Upper lobe of left lung (tissue), 6 donors: ENCODE measurements at places on chromosomes 2 and 18.

- no peak for DNase-seq
These were observed 110.6 kb downstream of the C2orf74 start for GRCh38 chr2:61272421-61273070.

DNA sequence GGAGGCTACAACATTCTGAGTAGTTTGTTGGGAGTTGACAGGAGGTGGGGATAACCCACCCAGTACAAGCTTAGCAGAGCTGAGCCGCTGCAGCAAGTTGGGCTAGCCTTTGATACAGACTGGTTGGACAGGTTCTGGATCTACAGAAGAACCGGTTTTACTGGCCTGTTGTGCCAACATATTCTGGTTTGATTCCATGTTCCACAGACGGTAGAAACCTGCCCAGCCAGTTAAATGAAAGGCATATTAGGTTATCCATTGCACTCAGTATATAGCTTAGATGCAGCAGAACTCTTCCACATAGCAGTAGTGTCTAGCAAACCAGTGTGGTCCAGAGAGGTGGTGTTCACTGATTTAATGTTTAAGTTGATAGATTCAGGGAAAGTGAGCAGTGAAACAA lies 19.3 kb upstream of the RBBP8 start:
- DNase-seq = no peak

- no peak for DNase-seq
These were observed 142.0 kb downstream of the TMEM18 start for GRCh38 chr2:535222-535621.

GRCh38 chr2:601387-601698 lies 75.9 kb downstream of the TMEM18 start:
- no peak for DNase-seq

GRCh38 chr2:197189426-197190099 lies 121.0 kb downstream of the ANKRD44 start:
- no peak for DNase-seq

DNA sequence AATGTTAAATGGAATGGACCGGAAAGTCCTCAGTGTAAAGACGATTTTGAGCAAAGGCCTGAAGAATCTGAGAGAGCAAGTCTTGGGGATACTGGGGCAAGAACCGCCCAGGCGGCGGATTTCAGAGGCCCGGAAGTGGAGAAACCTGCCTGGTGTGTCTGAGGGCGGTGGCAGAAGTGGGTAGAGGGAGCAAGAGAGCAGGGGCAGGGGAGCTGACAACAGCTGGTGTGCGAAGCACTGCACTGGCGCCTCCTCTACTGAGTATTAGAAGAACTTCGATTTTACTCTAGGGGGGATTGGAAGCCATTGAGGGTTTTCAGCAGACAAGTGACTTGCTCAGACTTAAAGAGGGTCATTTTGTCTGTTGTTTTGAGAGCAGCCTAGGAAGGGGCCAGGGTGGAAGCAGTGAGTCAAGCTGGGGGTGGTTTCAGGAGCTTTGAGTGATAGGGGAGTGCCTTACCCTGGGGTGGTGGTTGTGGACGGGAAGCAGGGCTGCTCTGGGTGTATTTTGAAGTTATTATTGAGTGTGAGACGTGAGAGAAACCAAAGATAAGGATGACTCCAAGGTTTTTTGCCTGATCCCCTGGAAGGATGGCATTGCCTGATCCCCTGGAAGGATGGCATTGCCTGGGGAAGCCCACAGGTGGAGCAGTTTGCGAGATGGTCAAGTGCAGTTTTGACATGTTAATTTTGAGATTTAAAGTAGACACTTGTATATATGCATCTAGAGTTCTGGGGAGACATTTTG lies 52.5 kb downstream of the ZNF236 start:
- DNase-seq = peak; percentile 25

- no peak for DNase-seq
These were observed 2.9 kb upstream of the EPB41L3 start for GRCh38 chr18:5546660-5547059.

GRCh38 chr2:38154395-38154794 lies 78.4 kb upstream of the CYP1B1 start:
- DNase-seq = no peak

DNA sequence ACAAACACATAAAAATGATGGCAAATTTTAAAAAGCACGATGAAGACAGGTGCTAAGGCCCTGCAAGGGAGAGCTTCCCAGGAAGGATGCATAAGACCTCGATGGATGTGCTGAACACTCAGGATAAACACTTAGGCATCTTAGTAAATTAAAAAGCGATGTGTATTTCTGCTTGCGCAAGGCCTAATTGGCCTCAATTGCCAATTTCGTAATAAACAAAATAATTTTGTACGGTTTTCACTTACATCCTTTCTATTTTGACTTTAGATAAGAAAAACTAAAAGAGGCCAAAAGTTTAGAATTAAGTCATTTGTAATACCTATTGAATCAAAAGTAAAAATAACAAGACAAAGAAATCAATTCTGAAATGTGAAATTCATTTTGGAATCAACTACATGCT lies 189.1 kb downstream of the TCF4 start:
- DNase-seq = no peak

DNA sequence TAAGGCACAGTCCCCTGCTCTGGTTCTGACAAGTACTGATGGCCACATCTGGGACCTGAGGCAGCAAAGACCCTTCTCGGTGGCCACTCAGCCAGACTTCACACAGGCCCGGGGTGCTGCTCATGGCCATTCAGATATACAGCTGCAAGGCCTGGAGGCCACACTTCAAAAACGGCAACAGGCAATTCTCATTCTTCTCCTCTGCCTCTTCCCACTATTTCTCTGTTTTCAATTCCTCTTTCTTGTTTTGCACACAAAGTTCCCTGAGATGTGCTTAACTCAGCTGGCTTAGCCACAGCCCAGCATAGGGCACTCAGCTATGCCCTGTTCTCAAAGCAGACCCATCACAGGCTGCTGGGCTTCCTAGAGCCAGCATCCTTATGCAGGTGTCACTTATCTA lies 29.9 kb downstream of the PTPN18 start:
- DNase-seq = no peak

GRCh38 chr2:238987352-238987981 lies 139.6 kb downstream of the TWIST2 start:
- peak; percentile 53 for DNase-seq

- peak; percentile 70 for DNase-seq
These were observed 27.2 kb upstream of the FAM136A start for GRCh38 chr2:70328921-70329561.

DNA sequence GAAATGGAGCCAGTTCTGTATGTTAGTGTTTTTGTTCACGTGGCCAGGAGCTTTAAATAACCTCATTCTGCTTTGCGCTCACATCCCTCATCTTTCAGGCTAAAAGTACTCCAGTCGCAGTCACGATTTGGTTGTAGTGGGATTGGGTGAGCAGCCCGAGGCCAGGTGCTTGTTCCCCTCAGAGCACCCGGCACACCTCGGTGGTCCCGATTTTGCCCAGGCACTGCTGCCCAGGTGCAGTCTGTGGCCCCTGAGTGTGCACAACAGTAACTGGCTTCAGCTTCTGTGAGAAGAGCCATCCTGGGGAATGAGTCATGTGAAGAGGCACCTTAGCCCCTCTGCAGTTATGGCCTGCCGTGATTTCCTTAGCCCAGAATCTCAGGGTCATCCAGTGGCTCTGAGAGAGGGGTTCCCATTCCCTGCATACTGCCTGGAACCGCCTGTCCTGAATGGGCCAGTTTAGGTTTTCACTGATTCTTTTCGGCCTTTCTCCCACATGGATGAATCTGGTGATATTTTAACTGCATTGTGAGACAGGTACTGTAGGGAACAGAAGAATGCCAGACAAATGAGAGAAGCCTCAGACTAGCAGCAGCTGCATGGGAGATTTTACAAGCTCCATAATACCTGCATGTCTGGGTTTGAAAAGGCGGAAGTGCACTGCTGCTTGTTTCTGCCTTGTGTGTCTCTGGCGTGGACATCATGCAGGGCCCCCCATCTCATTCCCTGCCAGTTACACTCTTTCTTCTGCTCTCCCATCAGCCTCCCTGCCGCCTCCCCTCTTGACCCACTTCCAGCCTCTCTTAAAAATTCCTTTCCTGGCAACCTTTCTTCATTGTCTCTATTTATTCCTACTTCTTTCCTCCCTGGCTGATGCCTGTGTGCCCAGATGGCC lies 33.5 kb downstream of the IMPA2 start:
- DNase-seq = no peak

DNA sequence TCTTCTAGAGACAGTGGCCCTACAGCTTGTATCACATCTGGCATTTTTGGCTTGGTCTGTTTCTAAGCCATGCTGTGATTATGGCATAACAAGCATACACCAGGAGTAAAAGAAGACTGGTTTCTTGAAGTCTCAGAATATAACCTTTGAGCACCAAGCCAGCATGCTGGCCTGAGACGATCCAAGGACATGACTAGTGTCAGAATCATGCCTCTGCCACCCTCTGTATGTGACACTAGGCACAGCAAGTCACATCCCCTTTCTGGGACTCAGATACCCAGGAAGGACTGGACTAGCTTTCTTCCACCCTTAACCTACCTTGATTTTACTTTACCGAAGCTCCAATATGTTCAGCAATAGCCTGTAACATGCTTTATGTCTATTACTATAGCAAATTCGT lies 345.5 kb downstream of the SETBP1 start:
- DNase-seq = no peak

DNA sequence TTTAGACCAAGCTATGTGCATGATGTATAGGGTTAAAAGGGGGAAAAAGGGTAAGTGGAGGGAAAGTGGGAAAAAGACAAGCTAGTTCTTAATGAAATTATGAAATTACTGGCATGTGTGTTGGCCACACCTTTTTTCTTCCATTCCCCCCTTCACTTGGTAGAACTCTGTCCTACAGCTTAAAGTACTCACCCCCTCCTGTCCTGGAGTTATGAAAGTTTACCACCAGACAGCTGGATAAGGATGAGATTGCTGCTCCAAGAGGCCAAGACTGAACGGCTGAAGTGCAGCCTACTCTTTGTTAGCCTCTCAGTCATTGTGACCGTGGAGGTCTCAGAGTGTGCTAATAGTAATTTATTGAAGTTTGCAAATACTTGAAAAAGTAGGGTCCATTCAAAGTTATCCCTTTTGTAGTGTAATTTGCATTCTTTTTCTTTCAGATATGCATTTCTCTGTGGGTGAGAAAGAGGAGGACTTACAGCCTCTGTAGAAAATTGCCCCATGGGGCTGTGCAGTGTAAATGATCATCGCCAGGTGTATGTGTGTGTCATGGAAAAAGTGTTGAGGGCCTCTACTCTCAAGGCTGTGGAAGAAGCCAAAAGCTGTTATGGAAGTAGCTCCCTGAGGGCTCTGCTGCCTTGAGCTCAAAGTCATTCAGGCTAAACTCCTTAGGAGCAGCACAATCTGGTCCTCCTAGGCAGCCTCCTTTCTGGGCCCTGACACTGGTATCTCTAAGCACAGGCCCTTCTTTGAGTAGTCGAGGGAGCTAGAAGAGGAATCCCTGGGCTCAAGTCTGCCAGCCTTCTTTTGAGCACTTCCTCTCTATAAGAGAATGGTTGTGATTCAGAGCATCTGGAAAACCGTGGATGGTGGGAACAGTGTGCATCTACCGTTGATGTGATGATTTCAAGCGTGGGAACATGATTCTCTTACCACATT lies 46.2 kb downstream of the LHCGR start:
- DNase-seq = no peak

DNA sequence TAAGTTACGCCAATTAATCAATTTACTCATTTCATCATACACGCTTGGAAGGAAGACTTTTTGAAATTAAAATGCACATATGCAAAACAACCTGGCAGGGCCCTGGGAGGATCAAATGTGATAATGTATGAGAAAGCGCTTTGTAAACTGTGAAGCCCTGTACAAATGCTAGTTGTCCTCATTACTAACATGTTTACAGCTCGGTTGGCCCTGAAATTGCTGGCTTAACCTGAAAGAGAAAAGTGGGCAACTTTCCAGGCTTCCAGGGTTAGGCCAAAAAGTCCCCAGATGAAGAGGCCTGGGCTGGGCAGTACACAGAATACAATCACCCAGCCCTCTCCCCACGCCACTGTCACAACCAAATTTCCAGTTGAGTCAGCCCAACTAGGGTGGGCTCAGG lies 60.2 kb downstream of the DNMT3A start:
- DNase-seq = no peak

- DNase-seq = no peak
These were observed 243.9 kb downstream of the TRIB2 start for GRCh38 chr2:12960671-12961070.

- peak; percentile 45 for DNase-seq
These were observed 3.5 kb downstream of the RHOB start for GRCh38 chr2:20450201-20450999.

DNA sequence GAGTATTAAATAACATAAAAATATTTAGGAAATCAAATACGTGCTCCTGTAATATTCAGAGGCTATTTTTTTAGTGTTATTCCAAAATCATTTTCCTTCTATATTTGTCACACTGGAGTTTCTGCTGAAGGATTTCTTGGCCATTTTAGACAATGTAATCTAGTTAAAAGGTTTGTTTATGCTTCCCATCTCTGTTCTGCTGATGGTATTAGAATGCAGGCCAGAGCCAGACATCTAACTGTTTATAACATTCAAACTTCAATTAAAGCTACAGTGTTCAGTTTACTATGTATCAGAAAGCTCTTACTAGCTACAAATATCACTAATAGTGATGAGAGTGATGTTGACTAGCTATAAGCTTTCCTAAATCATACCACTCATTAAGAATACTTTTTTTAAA lies 7.9 kb downstream of the MBD5 start:
- no peak for DNase-seq

DNA sequence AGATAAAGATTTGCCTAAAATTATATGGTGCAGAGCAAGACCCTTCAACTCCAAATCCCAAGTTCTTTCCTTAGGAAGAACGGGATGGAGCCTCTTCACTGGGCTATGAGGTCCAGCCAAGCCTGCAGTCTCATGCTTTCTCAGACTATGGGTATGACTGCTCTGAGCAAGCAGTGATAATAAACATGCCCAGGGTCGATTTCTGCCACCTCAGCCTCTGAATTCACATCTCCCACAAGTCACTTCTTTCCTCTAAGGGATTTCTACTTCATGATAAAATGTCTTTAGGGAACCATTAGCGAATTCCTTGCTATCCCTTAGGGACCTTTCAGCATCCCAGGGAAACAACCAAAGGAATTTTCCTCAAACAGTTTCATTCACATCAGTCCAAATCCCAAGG lies 94.8 kb downstream of the GFPT1 start:
- no peak for DNase-seq

DNA sequence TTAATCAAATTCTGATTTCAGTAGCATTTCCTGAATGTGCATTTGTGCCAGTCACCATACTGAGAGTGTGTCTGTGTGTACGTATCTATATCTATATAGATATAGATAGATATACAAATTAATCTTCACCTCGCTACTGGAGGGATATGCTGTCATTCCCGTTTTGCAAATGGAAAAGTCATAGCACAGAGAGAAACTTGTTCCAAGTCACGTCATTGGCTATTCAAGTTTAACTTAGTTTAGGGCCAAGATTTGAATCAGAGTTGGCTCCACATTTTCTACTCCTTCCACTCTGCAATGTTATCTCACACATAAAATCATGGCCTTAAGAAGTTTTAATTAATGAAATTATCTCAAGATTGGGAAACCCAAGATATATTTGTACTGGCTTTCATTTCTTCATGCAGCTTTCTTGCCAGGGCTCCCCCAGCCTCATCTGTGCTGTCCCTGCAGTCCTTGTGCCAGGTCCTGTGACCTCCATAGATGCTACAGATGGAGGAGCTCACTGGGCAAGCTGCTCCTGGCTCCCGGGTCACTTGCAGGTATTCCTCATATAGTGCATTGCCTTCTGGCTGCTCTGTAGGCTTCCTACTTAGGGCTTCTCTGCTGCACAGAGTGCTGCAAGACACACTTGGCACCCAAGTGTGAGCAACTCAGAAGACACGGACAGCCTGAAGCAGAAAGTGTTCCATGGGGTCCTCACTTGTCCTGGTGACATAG lies 245.8 kb downstream of the KCNS3 start:
- no peak for DNase-seq

- peak; percentile 24 for DNase-seq
These were observed 202.6 kb upstream of the ID2 start for GRCh38 chr2:8479298-8479697.

GRCh38 chr2:176099728-176100546 lies at the start of gene HOXD12:
HOXD12 (plus strand) TSS chr2:176099795; CDS start chr2:176099802, 7 bp downstream.
- DNase-seq = no peak
